MV-4-11 (cell line): ENCODE measurements at places on chromosomes 7 and 10.
A peak's percentile ranks its signal among the peaks of the same experiment; 100 is the strongest.

GRCh38 chr7:77288676-77289320, 89.2 kb upstream of the FGL2 start:
- no peak for DNase-seq

DNA sequence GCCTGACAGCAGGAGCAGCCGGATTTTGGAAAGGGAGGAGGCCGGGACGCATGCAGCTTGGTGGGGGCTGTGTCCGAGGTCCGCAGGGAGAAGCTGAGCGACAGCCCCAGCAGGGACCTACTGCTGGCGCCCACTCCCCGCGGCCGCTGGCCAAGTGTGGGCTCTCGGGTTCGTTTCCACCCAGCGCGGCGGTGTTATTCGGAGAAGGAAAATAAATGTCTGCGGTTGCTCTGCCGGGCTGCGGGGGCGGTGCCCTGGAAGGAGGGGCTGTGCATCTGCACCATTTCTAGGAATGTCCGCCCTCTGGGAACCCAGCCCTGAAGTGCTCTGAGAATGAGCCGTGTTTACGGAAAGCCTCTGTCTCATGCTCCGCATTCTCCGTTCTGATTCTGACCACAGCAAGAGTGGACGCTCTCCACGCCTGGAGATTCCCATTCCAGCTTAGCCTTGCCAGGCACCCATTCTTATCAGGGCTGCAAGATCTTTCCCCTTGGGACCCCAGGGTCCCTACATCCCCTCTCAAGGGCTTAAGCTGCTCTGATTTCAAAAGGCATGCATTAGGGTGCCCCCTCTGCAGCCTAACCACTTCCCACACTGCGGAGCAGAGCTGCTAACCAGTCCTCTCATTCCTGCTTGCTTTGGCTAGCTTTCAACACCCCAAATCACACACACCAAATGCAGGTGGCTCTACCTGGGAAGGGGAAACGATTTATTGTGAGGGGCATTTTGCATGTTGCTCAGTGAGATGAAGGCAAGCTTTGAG, 256.6 kb upstream of the GLI3 start:
- DNase-seq, result no peak

DNA sequence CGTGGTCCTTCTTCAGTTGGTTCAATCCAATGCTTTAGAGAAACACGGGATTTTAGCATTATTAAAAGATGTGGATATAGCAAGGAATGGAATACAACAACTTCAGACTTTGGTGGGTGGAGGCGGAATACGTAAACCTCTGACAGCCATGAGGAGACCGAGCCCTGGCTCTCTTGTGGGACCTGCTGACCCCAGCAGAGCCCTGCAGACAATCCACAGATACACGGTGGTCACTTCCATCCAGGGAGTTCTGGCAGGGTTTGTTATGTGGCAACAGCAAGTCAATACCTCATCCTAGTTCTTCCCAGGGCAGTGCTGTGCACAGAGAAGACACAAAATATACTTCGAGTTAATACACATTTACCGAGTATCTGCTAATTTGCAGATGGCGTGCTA, 118.5 kb upstream of the DIP2C start:
- no peak for DNase-seq

DNA sequence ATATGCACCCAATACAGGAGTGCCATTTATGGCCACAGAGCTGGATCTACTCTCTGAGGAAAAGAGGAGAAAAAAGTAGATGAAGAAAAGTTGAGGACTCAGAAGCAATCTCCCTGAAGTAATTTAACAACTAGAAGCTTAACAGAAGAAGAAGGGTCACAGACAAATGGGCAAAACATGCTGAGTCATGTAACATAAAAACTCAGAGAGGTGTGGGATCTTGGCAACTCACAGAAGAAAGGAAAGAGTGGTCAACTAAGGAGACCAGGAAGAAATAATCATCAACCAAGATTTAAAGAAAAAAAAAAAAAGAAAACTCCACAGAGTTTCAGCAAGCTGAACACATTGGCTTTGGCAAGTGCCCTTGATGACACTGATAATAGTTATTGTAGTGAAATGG, 51.8 kb upstream of the BET1 start:
- no peak for DNase-seq

DNA sequence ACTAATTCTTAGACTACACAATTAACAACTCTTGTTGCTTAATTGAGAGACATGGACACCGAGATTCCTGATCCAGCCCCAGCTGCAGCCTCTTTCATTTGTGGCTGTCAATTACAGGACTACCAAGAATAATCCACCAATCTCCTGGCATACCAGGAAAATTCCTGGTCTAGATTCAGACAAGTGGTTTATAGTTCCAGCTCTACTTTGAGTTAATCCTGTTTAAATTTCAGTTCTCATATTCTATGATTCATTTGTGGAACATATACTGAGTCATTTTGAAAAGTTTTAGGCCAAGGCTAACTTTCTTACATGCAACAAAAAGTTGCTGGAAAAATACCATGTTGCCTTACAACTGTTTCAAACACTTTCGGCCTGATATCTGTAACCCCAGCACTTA, 253.5 kb downstream of the MAGI2 start:
- DNase-seq, result no peak

DNA sequence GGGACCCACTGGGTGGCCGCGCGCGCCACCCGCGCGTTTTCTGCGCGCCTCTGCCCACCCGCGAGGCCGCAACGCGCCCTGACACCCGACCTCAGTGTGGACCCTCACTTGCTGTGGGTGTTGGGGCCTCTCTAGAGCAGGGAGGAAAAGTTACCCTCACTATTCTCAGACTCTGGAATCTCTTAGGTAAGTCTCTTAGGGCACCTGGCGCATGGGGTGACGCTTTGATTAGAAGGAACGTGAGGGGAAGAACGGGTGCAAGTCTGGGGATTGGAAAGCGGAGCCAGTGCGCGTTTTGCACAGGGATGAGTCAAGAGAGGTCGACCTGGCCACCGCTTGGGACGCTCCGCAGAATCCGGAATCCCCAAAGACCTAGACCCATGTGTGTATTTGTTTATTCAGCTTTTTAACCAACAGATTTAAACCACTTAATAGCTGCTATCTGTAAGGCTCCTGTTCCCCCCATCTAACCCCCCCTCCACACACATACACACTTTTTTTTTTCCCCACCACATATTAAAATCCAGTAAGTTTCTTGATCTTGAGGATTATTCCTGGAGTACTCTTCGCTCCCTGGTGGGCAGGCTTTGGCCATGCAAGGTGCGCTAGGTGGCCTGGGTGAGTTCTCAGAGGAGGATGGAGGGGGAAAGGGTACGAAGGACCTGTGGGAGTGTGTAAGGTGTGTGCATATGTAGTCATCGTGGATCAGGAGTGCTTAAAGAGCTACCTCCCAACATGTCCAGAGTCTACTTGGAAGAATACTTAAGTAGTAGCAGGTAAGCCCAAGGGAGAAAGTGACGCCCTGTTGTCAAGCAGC, 169.1 kb upstream of the PPP1R3A start:
- peak; percentile 19 for DNase-seq

DNA sequence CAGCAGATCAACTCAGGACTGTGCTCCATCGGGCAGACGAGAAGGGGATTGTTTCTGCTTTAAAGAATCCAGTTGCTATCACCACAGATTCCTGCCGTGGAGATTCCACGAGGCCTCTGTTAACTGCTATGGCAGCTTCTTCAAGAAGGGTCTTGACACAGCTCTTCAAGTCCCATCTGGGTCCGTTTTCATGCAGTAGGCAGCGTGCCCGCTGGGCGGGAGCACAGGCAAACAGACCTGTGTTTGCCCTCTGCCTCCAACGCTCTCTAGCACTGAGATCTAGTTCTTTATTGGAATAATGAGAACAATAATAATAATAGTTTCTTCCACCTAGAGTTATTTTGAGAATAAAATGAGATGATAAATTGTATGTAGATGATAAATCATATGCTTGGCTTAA, 127.2 kb upstream of the SP8 start:
- DNase-seq, result no peak

- no peak for DNase-seq
Measured at GRCh38 chr7:4178916-4179687, 503.0 kb upstream of the FOXK1 start.

- no peak for DNase-seq
Measured at GRCh38 chr7:92131764-92132330, 2.4 kb downstream of the CYP51A1 start.

- peak; percentile 23 for DNase-seq
Measured at GRCh38 chr10:12225444-12225843, 29.5 kb downstream of the CDC123 start.

DNA sequence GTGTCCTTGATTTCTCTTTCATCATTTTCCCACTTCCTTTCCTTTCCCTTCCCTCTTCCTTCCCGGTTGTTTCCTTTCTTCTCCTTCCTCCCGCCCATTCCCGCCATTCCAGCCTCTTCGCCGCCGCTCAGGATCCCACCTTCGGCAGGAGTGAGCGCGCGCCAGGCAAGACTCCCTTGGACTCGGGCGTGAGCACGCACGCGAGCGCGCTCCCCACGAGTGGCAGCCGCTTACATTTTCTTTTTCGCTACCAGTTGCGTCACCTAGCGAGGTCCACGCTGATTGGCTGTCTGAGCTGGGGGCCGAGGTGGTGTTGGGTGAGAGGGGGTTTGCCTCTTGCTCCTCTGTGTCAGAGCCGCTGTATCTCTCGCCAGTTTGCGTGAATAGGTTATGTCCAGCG, 11.8 kb downstream of the ZAN start:
- peak; percentile 58 for DNase-seq

DNA sequence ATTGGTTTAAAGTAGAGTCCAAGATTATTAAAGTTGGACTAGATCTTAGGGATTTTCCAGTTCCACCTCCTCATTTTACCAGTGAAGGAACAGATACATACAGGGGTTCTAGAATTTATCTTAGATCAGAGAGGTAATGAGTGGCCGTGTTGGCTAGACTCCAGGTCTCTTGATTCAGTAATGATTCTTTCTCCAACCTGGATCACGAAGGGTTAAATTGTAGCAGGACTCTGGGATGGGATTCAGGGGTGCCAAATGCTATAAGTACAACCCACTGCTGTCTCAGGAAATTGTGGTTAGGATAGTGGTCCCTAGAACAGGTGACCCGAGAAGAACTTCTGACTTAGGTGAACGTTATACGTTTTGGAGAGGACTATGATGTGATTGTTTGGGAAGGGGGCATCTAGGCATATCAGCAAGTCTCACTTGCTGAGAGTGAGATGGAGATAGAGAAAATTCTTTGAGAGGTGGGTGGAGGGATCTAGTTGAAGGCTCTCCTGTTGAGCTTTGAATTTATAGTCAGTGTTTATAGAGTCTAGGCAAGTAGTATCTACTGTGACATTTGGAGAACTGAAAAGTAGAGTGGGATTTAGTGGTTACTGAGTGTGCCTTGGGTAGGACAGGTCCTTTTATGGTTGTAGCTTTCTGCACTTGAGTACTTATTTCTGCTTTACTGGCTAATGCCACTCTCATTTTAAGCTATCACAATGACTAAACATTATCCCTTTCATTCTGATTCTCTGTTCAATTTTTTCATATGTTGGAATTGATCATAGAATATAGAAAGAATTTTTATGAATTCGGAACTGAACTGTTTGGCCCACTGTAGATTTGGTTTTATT, 58.3 kb downstream of the ST7 start:
- peak; percentile 91 for DNase-seq

GRCh38 chr10:51892965-51893658, 193.7 kb upstream of the CSTF2T start:
- no peak for DNase-seq

DNA sequence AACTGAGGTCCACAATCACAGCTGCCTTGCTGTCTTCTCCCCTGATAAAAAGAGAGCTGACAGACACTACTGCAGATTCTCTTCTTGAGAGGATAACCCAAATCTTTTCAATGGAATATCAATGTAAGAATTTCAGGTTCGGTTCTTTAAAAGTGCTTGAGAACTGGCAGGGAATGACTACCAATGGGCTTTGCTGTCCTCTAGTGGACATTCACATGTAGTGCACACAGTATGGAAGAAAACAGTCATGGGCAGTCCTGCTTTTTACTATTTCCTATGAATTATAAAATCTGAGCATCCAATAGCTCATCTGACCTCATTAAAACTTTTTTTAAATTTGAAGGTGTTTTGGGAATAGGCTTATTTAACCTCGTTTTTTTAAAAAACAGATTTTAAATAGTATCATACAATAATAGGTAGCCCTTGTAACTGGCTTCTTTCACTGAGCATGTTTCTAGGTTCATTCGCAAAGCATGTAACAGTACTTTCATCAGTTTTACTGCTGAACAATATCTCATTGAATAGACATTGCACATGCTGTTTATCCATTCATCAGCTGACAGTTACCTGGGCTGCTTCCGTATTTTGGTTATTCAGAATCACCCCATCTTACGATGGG, 18.3 kb downstream of the FZD9 start:
- peak; percentile 44 for DNase-seq

GRCh38 chr7:24718977-24719491, 38.2 kb downstream of the GSDME start:
- DNase-seq, result no peak

GRCh38 chr7:40329601-40330153, 194.9 kb downstream of the SUGCT start:
- no peak for DNase-seq

DNA sequence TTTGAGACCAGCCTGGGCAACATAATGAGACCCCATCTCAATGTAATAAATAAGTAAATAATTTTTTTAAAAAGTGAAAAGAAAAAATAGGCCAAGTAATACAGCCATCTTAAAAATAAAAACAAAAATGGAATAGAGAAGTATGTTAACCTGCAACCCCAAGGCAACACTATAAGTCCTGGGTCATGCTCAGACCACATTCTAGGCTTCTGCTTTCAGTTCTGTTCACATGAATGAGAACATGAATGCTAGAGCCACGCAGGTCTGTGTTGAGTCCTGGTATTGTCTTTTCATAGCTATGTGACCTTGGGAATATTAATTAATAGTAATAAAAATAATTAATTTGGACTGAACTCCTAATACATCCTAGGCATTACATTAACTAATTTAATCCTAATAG, 284.0 kb downstream of the AUTS2 start:
- DNase-seq, result peak; percentile 74

DNA sequence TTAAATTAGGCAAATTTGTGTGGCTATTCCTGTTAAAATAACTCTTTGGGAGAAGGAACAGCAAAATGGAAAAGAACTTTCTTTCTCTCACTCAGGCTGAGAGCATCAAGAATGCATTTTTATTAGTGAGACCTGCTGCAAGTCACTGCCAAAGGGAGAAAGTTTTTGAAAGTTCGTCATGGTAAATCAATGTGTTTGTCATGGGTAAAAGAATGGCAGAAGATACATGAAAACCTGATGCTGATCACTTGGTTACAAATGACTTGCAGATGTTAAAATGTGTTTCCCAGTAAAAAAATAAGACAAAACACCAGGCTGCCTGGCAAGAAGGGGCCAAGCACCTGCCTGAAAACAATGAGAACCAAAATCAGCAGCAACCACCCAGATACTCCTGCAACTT, 484.7 kb upstream of the NRP1 start:
- DNase-seq, result no peak

- DNase-seq, result no peak
Measured at GRCh38 chr7:13411151-13411550, 578.3 kb downstream of the ETV1 start.

DNA sequence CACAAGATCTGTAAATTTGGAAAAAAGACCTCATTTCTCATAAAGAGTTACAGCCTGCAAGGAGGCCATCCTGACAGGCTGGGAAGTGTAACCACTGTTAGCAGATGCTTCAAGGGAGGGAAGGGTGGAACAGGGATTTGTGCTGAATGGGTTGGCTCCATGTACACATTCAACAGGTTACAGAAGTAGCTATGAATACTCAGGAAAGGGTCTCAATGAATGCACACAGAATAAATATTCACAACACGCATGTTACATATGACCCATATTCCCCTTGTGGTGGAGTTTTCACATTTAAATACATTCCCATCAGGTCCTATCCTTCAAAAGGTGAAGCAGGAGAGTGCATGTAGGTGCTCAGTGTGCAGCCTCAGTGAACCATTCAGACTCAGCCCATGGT, 316.4 kb upstream of the COBL start:
- no peak for DNase-seq
